ENCODE measurements at places on chromosomes 16 and 17. TPM values are rescaled to one million over a fixed set of nuclear protein-coding genes. Genes with fewer than 3 reads are reported as not detected.

- no peak for DNase-seq
Measured at GRCh38 chr16:54353097-54353496, 66.5 kb upstream of the IRX3 start.

GRCh38 chr17:6070913-6071511 lies 833 bp downstream of the WSCD1 start:
- no peak for DNase-seq

DNA sequence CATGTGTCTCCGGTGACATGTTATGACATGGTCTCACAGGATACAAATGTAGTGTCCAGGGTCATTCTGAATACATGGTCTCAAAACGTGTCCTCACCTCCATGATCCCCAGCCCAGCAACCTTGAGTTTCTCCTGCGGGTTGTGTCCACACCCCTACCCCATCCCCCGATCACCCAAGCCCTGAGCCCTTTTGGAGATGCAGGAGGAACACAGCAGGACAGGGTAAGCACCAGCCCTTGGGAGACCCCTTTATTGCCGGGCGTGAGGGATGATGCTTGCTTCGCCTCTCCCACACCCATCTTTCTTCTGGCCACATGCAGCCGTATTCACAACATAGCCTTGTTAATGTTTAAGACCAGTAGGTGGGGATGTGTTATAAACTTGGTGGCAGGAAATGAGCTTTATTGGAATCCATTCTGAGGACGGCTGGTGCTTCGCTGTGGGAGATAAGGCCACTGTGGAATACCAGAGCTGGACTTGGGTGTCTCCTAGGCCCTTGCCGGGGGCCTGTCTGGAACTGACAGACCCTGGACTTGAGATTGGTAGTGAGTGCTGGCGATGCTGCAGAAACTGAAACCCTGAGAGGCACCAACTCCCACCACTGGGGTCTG lies 5.5 kb downstream of the TMEM132E start:
- DNase-seq: no peak

The MYO15A gene
- total RNA-seq: 0.65 TPM

The GP2 gene
- not detected for total RNA-seq

DNA sequence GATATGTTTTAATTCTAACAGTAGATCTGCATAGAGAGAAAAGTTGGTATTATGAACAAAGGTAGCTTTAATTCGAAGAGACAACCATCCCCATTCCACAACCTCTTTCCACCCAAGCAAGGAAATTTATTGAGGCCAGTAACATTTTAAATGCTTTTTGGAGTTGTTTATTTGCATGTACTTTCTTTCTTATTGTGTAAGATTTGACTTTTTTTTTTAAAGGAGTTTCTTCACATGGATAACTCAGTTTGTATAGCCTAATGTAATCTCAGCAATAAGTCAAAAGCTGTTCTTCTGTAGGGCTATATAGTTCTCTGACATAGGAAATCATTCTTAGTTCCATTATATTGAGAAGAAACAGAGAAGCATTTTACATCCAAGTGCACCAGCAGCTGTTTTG lies 163.3 kb downstream of the PRKCA start:
- no peak for DNase-seq

The LGALS9B gene
- total RNA-seq: not detected

The ASB16 gene
- total RNA-seq: not detected

Data from T-helper 17 cell (primary cell).